ENCODE measurements at places on chromosomes 2 and 18.

DNA sequence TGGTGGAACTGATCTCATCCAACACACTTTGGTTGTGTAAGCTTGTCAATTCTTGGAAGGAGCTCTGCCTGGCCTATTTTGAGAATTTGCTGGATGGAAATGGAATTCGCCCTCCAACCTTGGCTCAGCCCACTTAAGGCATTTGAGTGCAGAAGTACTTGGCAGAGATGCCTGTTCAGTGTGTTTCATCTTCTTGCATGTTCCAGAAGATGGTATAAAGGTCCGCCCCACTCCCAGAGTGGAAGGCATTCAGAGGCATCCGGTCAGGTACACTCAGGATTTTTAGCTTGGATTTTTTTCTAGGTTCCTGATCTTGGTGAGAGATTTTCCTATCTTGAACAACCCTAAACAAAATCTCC is 61.3 kb upstream of the TXNDC2 start:
- DNase-seq = no peak

DNA sequence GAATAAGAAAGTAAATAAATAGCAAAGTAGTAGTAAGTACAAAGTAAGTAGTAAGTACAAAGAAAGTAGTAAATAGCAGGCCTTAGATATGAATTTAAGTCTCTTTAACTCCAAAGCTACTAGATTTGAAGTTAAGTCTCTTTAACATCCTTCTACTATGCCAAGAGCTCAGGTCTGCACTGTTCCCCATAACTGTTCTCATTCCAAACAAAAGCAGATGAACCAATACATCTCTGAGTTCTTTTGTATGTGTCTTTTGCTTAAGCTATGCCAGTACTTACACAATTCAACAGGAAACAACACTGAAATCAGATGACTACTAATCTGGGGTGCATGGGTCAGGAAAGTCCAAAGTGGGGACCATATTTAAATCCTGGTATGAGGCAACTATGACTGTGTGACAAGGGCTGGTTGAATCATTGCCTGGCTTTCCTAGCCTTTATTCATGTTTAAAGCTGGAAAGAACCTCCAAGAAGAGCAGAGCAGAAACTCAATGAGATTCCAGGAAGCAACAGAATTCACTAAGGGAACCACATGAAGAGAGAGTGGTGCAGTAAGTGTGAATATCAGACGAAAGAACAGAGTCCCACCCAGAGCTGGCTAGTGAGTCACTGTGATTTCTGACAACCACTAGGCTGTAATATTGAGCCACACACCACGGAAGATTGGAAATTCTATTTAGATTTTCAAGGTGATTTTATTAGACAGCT is 51.0 kb upstream of the CYP26B1 start:
- DNase-seq = no peak

- DNase-seq = no peak
Measured at GRCh38 chr2:233064530-233065199, 4.5 kb downstream of the INPP5D start.

DNA sequence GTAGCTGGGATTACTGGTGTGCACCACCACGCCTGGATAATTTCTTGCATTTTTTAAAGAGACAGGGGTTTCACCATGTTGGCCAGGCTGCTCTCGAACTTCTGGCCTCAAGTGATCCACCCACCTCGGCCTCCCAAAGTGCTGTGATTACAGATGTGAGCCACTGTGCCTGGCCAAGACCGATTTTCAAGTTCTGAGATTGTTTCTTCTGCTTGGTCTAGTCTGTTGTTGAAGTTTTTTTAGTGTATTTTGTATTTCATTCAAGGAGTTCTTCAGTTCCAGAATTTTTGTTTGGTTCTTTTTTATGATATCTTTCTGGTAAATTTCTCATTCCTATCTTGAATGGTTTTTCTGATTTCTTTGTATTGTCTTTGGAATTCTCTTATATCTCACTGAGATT is 96.4 kb downstream of the ANKRD12 start:
- DNase-seq = no peak

DNA sequence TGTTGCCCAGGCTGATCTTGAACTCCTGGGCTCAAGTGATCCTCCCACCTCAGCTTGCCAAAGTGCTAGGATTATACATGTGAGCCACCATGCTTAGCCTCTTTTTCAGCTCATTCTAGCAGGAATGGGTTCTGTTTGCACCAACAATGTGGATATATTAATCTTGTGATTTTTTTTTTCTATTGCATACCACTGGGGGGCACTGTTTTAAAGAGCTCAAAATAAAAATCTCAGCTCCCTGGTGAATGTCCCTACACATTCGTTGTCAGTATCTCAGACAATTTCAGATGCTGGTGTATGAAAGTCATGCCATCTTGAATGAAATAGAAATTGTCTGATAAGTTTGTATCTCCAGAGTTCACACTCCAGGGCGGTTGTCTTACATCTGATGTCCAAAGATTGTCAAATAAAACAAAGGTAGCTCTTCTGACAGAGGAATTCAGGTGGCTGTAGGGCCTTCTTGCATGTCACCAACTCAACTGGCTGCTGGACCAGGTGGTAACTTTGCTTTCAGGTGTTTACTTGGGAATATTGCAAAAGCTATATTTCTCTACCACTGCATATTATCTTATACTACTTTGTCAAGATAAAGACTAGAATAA is 3.1 kb upstream of the MATN3 start:
- no peak for DNase-seq

- DNase-seq = no peak
Measured at GRCh38 chr2:164203131-164203530, 418.2 kb downstream of the GRB14 start.

- DNase-seq = no peak
Measured at GRCh38 chr2:67713376-67713775, 316.2 kb downstream of the ETAA1 start.

- DNase-seq = no peak
Measured at GRCh38 chr2:195407783-195408182, 249.2 kb upstream of the SLC39A10 start.

DNA sequence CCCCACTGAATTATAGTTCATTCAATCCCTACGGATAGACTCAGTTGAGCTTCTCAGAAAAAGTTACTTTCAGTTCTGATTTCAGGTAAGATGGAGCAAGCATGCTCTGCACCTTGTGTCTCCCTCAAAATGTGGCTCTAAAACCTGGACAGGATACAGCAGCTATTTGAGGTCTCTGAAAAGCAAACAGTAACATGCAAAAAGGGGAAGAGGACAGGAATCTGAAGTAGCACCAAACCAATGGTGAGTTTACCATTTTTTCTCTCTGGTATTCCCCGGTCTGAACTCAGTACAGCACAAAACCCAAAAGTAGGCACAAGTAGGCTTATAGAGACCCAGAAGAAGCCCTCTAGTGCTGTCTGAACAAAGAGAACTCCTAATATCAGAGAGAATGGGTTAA is 34.1 kb downstream of the LANCL1 start:
- DNase-seq = no peak

DNA sequence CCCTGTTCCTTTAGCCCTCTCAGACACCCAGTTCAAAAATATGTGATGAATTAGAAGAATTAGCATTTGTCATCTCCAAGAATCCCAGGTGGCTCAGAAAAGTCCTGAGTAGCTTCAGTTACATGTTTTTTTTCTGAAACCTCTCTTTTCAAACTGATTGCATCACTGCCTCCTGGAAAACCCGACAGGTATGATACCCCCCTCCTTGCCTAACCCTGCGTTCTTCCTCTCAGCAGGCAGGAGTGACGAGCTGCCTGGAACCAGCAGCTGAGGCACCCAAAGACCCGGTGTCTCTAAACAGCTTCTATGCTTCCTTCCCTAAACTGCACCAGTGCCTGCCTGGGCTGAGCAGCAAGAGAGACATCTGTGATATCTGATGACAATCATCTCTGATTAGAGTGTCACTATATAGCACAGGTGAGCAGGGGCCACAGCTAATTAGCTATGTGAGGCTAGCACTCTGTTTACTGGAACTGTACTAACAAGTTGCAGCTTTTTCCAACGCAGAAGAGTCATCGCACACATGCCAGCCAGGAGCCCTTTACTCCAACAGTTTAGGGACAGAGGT is 376.4 kb upstream of the ATP5MC3 start:
- DNase-seq = no peak

- no peak for DNase-seq
Measured at GRCh38 chr2:242040681-242041080, 171.2 kb downstream of the RTP5 start.

DNA sequence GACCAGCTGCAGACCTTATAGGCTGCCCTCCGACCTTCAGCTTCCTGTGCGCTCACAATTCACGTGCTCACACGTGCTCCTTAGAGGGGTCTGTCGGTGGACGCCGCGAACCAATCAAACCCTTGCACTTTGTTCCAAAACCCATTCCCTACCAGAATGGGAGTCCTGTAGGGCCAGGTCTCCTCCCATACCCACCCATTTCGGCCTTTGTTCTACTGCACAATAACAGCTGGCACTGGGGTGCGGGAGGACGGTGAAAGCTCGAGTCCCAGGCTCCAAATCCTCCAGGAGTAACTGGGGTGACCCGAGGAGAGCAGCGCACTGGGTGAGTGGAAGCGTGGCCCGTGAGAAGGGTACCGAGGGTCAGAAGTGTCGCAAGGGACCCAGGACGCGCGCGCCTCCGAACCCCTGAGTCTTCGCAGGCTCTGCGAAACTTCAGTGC is 13.0 kb downstream of the SIX3 start:
- no peak for DNase-seq

GRCh38 chr2:205640716-205641115 is 41.6 kb upstream of the NRP2 start:
- no peak for DNase-seq

DNA sequence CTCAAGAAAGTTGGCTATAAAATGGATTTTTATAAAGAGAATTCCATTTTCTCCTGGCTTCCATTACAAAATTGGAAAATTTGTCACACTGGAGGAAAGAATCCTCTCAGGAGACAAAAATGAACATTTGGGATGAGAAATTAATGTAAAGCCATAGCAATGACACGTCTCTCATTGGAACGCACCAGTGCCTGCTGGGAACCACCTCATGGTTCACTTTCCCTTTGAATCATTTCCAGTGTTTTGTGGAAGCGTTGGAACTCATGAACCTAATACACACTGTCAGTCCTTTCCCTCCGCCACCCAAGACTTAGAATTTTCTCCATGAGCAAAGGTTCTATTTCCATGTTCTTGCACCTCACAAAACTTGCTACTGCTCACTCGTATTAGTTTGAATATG is 21.0 kb upstream of the NRP2 start:
- DNase-seq = no peak

DNA sequence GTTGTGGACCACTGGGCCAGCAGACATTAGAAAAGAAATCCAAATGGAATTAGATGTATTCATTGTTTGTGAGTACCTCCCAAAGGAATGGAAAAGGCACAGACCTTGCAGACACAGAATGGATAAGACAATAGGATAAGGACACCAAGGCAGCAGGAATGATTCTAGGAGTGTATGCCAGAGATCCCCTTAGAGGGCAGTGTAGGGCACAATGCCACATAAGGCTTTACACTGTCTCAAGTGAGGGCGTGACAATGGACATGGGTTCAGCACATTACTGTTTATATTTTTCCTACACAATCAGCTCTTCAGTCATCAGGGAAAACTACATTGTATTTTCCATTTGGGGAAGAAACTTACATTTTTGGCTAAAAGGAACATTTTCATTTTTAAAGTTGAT is 250.9 kb downstream of the PTH2R start:
- DNase-seq = no peak

DNA sequence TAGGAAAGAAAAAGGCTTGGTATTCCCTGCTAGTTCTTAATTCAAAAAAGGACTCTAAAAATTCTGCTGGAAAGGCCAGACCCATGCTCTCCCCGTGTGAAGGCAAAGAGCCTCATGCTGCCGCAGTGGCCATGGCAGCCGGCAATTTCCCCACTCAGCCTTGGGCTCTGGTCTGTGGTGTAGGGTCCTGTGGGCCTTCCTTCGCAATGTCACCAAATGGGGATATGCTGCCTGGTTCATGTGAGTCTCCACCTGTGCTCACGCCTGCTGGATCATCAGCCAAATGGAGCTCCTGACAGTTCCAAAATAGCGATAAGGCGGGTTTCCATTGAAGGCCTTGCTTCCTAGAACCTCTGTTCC is 282.8 kb upstream of the ATP5MC3 start:
- no peak for DNase-seq

- no peak for DNase-seq
Measured at GRCh38 chr2:240906911-240907590, 915 bp downstream of the CROCC2 start.

GRCh38 chr2:126765395-126765794 is 109.4 kb downstream of the GYPC start:
- no peak for DNase-seq

- no peak for DNase-seq
Measured at GRCh38 chr2:179939259-179939658, 67.8 kb downstream of the CWC22 start.

DNA sequence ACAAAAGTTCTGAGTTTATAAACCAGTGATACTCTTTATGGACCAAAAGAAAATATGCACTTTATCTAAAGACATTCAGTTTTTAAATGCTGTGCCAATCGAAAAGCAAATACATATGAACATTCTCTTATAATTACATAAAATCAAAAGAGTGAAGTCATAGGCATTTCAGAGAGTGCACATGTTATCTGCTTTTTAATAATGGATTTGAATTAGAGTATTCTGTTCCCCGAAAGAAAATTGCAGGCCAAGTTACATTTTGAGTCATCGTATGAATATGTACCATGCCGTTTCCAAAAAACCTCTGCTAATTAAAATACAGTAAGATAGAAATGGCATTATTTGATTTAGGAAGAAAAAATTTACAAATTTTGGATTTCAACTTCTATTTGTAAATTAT is 565.7 kb downstream of the ZEB2 start:
- no peak for DNase-seq

GRCh38 chr2:145033438-145033837 is 513.5 kb upstream of the ZEB2 start:
- DNase-seq = no peak

Data from activated CD8-positive, alpha-beta memory T cell treated with anti-CD3 and anti-CD28 coated beads for 48 hours (primary cell).